ENCODE measurements at places on chromosomes 7 and 10.
A peak's percentile ranks its signal among the peaks of the same experiment; 100 is the strongest.

GRCh38 chr7:10468908-10469307, 504.8 kb upstream of the PHF14 start:
- DNase-seq, result no peak

GRCh38 chr7:80608336-80608735, 30.1 kb upstream of the CD36 start:
- DNase-seq, result no peak

DNA sequence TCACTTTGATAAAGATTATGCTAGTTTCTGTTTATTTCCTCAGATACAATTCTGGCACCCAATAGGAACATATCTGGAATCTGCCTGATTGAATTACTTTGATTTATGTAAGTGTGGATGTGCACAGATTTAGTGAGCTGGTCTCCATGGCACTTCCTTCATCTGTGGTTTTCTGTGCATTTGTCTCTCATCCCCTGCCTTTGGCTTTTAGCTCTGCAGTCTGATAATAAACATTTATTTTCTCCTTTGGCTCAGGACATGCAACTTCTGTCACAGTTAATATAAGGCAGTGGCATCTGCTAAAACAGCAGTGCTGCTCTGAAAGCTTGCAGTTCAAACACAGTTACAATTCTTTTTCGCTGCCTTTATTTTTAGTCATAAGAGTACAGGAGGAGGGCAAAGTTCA, 273.7 kb upstream of the CHRM2 start:
- no peak for DNase-seq

- DNase-seq, result no peak
Measured at GRCh38 chr7:158414002-158414401, 173.6 kb downstream of the PTPRN2 start.

- DNase-seq, result no peak
Measured at GRCh38 chr7:125254566-125254965, 324.9 kb upstream of the POT1 start.

GRCh38 chr7:2071133-2071832, 161.5 kb downstream of the MAD1L1 start:
- no peak for DNase-seq

DNA sequence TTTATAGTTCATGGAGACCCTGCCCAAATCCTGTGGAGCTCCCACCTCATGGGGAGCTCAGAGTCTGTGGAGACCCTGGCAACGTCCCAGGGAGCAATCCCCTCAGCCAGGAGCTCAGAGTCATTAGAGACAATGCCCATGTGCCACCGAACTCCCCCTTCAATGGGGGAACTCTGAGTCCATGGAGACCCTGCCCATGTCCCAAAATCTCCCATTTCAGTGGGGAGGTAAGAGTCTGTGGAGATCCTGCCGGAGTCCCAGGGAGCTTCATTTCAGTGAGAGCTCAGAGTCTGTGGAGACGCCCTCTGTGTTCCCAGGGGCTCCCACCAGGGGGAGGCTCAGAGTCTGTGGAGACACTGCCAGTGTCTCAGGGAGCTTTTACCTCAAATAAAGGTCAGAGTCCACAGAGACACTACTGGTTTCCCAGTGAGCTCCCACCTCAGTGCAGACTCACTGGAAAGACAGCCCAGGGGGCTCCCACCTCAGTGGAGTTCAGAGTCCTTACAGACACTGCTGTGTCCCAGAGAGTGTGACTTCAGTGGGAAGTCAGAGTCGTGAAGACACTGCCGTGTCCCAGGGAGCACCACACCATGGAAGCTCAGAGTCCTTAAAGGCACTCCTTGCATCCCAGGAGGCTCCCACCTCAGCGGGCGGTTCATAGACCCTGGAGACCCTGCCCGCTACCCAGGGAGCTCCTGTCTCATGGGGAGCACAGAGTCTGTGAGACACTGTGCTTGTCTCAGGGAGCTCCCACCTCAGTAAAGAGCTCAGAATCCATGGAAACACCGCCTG, 5.0 kb downstream of the MYO1G start:
- no peak for DNase-seq

- no peak for DNase-seq
Measured at GRCh38 chr7:8640671-8641070, 207.3 kb downstream of the NXPH1 start.

DNA sequence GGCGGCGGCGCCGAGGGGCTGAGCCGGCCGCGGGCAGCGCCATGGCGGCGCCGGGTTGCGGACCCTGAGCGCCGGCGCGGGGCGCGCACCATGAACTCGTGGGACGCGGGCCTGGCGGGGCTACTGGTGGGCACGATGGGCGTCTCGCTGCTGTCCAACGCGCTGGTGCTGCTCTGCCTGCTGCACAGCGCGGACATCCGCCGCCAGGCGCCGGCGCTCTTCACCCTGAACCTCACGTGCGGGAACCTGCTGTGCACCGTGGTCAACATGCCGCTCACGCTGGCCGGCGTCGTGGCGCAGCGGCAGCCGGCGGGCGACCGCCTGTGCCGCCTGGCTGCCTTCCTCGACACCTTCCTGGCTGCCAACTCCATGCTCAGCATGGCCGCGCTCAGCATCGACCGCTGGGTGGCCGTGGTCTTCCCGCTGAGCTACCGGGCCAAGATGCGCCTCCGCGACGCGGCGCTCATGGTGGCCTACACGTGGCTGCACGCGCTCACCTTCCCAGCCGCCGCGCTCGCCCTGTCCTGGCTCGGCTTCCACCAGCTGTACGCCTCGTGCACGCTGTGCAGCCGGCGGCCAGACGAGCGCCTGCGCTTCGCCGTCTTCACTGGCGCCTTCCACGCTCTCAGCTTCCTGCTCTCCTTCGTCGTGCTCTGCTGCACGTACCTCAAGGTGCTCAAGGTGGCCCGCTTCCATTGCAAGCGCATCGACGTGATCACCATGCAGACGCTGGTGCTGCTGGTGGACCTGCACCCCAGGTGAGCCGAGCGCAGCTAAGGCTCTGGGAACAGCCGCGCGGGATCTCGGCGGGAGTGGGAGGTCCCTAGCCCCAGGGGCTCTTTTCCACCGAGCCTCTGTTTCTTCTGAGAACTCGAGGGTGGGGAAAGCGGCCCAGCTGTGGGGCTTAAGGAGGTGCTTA, at the start of gene GPR26:
Gene GPR26, plus strand, starts transcription at position 38 of the 919 bp plus-strand sequence. Its CDS starts 53 bp downstream, at position 91.
- DNase-seq, result no peak

DNA sequence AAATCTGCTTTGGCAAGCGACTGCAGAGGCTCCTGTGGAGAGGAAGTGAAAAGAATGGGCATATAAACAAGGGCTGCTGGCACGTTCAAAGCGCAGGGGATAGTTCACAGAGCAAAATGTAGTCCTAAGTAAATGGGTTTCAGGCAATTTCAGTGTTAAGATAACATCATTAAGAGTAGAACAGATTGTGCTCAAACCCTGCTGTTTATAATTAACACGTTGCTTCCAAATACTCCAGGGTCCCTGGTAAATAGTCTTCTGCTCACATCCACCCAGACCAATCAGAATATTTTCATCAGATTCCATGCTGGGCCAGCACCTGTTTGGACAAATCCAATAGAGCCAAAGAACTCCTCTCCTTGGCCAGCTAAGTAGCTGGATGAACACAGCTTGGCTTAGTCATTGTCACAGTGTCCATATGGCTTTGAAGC, 81.4 kb downstream of the ORC5 start:
- DNase-seq, result peak; percentile 100

Data from NCI-H2081 treated with DMSO at 0.1 percent for 48 hours (cell line).